ENCODE measurements at places on chromosomes 12 and 14.

DNA sequence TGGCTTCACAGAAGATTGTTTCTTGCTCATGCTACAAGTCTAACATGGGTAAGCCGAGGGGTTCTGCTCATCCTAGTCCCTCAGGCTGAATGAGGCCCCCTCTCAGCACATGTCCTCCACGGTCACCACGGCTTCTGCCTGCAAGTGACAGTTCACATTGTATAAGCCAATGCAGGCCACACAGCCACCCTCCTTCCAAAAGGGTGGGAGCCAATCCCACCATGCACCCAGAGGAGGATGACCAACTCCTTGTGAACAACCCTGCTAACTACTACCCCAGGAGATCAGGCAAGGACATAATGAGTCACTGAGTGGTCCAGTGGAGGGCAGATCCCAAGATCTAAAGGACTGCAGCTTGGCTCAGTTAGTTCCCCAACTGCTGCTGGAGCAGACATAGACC lies 6.1 kb downstream of the SPRING1 start:
- no peak for DNase-seq

DNA sequence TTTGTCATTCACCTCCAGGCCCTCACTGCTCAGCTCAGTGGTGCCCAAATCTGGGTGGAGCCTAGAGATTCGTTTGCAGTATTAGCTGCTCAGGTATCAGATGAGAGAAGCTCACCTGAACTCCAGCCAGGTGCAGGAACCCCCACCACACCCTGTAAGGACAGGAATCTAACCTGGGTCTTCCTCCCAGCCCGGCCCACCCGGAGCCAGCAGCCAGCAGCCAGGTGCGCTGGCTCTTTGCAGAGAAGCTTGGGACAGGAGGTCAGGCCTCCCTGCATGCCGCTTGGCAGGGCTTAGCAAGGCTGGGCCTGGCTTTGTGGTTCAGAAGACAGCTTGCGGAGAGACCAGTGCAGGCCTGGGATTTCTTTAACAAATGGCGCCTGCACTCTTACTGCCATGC lies 125.6 kb upstream of the MYL2 start:
- no peak for DNase-seq

- no peak for DNase-seq
These were observed 1124.6 kb downstream of the AACS start for GRCh38 chr12:126189856-126190255.

DNA sequence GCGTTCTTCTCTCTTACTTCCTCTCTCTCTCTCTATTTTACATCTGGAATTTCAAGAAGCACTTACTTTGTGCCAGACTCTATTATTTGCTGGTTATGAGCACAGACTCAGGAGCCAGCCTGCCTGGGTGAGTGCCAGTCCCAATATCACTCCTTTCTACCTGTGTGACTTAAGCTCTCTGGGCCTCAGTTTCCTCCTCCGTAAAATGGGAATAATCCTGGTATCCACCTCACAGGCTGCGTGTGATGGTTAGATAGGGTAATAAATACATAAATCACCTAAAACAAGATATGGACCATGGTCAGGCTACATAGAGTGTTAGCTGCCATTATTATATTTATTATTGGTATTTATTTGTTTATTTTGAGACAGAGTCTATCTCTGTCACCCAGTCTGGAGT lies 24.3 kb downstream of the RASAL1 start:
- no peak for DNase-seq

All from Jurkat, Clone E6-1 (cell line).